ENCODE measurements at places on chromosomes 1 and 21.

DNA sequence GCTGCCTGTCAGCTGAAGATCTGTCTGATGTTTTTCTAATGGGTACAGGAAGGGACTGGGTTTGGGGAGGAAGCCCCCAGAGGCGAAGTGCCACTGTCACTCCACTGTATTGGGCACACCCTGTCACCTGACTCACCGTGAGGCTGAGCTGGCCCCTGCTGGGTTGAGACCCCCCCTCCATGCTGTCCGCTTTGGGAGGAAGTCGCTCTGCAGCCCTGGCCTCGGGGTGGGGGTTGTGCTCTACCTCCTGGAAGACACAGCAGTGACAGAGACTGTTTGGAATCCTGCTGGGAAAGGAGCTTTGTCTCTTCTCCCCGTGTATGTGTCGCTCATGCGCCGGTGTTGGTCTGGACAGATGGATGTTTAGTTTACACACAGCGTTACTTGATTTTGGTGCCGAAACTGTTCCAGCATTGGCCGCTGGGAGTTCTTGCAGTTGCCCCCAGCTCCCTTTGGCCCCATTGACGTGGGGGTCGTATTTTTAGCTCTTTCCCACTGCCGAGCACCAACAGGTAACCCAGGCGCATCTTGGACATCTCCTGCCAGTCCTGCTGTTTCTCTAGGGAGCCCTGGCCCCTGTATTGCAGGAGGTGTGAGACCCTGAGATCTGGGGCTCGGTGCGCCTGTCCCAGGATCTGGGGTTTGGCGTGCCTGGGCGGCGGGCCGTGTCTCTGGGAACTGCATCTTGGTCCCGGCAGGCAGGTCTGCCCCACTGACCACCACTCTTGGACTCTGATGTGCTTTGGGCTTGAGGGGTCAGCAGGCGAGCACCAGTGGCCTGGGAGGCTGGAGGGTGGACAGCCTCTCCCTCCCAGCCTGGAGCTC lies 30.3 kb downstream of the SLX9 start:
- no peak for DNase-seq

DNA sequence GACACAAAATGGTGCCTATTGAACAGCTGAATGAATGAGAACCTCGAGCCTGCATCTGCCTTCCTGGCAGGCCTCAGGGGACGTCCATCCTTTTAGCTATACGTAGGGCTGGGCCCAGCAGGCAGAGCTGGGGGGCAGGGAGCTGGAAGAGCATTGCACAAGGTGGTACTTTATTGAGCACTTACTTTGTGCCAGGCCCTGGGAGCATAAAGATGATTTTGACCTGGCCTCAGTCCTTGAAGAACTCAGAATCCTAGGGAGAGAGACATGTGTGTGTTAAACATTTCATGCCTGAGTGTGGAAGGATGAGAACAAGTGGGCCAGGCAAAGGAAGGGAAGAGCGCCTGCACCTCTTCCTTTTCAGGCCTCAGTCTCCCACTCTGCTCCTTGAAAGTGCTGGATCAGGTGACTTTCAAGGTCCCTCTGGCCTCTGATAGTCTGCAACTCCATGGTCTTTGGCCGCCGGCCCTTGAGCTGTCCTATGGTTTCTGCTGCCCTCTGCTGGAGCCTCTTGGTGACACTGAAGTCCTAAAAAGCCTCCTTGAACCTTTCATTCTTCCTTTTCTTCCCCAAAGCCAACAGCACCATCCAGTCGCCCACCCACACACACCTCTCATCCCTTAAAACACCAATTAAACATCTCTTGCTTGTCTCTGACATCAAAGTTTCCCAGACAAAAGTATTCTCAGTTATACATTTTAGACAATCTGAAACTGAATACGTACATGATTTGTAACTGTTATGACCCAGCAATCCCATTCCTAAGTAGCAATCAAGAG lies 3.5 kb upstream of the PEAR1 start:
- DNase-seq: no peak

GRCh38 chr1:51238034-51238403 lies 1.9 kb downstream of the RNF11 start:
- no peak for DNase-seq

GRCh38 chr1:34829250-34829649 lies 30.3 kb downstream of the SMIM12 start:
- DNase-seq: no peak

DNA sequence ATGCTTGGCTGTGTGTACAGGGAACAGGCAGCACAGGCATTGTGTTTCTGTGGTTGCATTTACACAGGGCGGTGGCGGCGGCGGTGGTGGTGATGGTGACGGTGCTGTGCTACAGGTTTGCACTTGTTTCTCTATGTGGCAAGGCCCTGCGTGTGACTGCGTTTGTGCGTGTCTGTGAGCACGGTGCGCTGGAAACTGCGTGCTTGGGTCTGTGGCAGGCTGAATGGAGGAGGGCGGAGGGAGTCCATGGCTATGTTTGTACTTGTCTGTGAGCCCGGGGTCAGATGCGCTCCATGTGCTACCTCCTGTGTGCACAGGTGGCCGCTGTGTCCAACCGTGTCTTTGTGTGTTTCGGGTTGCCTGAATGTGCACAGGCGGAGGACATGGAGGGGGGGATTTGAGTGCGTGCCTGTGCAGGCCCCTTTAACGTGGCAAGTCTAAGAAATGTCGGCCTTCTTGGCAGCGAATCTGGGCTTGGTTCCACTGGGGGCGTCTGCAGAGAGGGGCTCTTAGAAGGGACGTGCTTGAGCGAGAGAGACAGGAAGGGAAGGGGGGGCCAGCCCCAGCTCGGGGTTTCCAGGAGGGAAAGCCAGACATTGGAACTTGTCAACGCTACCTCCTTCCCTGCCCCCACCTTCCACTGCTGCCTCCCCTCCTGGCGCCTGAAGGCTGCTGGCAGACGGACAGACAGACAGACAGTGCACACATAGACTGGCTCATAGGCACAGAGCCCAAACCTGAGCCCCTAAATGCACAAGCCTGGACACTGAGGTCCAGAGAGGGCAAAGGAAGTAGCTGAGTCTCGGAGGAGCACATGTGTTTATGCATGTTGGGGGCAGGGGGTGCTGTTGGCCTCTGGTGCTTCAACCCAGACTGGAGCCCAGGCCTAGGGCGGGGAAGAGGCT lies 32.7 kb upstream of the WASF2 start:
- DNase-seq: peak; percentile 58

DNA sequence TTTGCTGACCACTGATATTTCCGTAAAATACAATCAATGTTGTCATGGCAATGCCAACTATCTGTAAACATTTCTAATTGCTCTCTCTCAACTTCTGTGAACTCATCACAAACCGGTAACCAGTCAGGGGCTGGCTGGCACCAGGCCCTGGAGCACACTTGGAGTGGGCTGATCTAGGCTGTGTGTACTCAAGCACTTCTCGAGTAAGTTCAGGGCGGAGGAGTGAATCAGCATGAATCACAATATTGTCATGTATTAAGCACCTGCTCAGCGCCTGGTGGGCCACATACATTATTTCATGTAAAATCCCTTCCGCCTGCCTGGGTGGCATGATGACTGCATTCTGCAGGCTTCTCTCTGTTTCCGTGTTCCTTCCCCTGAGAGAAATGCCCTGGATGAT lies 212.4 kb downstream of the FOXD2 start:
- no peak for DNase-seq

DNA sequence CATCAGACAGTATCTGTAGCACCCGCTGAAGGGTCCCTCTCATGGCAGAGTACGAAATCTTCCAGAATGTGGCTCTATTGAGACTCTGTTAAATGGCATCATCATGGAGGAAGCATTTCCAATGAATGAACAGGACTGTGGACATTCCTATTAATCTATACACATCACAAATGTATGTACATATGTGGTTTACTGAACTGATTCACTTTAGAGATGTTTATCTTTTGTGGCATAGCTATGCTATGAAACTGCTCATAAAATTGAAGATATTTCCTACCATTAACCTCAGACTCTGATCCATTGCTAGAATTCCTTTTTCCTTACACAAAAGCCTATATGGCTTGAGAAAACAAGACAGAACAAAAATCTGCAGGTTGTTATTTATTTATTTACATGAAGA lies 259.6 kb upstream of the RRP15 start:
- no peak for DNase-seq

- no peak for DNase-seq
These were observed 25.1 kb downstream of the PLEKHM2 start for GRCh38 chr1:15709226-15709625.

DNA sequence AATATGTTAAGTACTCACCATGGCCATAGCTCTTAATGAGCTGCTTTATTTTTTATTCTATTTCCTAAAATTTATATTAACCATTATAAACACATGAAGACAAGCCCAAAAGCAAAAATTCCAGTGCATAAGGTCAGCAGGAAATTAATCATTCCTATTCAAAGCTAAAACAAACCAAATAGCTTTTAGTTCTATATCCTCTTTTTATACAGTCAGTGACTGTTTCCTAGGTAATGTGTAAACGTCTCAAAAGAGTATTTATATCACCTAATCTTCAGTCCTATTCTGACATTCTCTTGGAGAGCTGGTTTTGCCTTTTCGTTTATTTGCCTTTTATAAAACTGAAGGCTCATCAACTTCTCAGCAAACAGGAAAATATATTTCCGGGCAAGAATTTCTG lies 4.2 kb downstream of the GOLPH3L start:
- DNase-seq: no peak

DNA sequence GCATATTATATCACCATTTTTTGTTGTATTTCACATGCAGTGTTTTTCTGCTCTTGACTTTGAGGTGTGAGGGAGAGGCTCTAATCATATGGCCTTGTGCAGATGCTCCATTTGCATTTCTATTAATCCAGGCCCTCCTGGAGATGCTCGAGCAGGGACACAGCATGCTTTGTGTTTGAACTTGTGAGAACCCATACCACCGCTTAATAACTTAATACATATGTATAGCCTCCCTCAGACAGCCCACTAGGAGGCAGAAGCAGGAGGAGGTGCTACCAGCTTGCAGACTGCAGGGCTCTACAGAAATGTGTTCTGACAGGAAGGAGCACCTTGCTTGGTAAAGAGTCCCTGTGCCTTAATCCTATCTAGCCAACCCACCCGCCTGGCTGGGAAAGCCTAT lies 155.2 kb downstream of the BARHL2 start:
- no peak for DNase-seq

- DNase-seq: no peak
These were observed 57.3 kb upstream of the DIRAS3 start for GRCh38 chr1:68107771-68108170.

DNA sequence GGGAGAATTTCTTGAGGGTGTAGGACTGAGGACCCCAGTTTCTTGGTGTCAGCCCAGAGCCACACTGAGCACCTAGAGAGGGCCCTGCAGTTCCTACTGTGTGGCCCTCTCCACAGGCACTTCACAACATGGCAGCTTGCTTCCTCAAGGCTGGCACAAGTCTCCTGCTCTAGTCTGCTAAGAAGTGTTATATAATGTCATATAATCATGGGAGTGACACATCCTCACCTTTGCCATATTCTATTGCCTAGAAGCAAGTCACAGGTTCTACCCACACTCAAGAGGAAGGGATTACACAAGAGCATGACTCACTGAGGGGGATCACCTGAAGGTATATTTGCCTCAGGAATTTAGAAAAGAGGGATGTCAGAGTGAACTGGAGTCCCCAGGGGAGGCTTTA lies 5.5 kb upstream of the SNX27 start:
- no peak for DNase-seq

- no peak for DNase-seq
These were observed 46.1 kb downstream of the RAVER2 start for GRCh38 chr1:64790832-64791487.

DNA sequence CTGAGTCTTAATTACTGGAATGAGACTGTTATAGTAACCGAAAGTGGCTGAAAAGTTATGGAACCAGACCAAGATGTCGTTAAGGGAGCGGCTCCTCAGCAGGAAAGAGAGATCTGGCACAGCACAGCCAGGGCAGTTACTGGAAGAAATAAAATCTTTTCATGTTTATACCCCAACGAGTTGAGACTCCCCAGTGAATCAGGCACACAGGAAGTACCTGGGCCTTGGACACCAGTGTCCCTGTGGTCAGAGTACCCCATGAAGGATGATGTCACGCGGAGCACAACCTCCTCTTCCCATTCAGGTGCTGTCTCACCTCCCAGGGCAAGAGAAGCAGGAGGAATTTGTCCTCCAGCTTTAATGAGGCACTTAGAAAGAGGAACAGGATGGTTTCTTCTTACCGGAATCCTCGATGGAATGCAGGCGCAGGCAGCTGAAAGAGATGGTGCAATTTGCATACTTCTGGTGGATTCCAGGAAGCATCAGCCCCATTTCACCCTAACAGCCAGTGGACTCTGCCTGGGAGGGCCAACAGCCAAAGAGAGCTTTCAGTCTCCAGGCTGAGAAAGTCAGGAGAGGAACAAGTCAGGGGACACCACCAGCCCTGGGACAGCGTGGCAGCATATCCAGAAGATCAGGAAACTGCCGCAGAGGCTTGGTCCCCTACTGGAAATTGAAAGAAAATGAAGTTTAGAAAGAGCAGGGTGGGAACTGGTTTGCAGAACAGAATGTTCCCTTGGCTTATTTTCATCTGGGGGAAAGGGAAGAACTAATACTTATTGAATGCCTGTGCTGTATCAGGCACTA lies 35.9 kb upstream of the CTTNBP2NL start:
- no peak for DNase-seq

DNA sequence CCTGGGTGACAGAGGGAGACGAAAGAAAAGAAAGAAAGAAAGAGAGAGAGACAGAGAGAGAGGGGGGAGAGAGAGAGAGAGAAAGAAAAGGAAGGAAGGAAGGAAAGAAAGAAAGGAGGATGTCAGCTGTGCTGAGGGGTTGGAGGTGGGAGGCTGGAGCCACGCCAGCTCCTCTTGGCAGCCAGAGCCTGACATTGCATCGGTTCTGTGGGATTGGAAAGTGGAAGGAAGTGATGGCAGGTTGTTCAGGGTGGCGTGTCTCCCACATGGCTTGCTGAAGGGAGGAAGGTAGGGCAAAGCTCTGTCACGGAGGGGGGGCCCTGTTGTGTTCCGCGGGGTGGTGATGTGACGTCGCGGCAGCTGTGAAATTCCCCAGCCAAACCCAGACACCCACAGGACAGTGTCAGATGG lies 30.7 kb downstream of the EIF2D start:
- peak; percentile 58 for DNase-seq

GRCh38 chr1:228349701-228350171 lies 56.9 kb downstream of the TRIM11 start:
- DNase-seq: no peak

- no peak for DNase-seq
These were observed 577.2 kb upstream of the ZRANB2 start for GRCh38 chr1:71657891-71658679.
